ENCODE measurements at places on chromosomes 2 and 18. TPM values are rescaled to one million over a fixed set of nuclear protein-coding genes. Genes with fewer than 3 reads are reported as not detected.
A peak's percentile ranks its signal among the peaks of the same experiment; 100 is the strongest.

DNA sequence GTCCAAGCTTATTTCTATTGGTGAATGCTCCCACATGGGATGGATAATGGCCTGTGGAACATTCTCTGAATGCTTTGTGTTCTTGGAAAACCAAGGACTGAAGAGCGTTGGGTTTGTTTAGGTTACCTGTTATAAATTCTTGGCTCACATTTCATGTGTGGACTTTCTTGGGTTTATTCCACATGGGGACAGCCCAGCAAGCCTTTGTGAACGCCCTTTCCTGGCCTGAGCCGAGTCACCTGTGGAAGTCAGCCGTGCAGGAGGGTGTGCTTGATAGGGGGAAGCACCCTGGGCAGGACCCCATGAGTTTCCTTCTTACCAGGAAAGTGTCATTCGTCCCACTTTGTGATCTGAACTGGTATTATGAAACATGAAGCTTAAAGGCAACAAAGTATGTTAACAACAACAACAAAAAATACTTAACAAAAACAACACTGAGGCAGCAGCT is 4.1 kb downstream of the RAB31 start:
- H3K27me3 ChIP-seq = no peaks in the 10 kb centered on the region
- DNase-seq = no peak
- H3K27ac ChIP-seq = peak overlapping the region; percentile 26
- H3K36me3 ChIP-seq = no peaks in the 10 kb centered on the region
- H3K4me3 ChIP-seq = no peak overlapping the region

GRCh38 chr2:104344306-104344705 is 509.6 kb upstream of the POU3F3 start:
- H3K27ac ChIP-seq = no peak overlapping the region
- no peak overlapping the region for H3K4me3 ChIP-seq
- no peaks in the 10 kb centered on the region for H3K36me3 ChIP-seq
- H3K27me3 ChIP-seq = no peaks in the 10 kb centered on the region

The CCDC74B gene
- total RNA-seq = 2.7 TPM

- H3K36me3 ChIP-seq = peaks cover 12% of the 10 kb centered on the region
- H3K27me3 ChIP-seq = no peaks in the 10 kb centered on the region
- peak overlapping the region; percentile 95 for H3K4me3 ChIP-seq
- DNase-seq = peak; percentile 52
- peaks cover 17% of the 10 kb centered on the region for H3K4me1 ChIP-seq
Observed at GRCh38 chr2:27369471-27370025, 590 bp downstream of the EIF2B4 start.

- H3K4me1 ChIP-seq = no peaks in the 10 kb centered on the region
- H3K4me3 ChIP-seq = no peak overlapping the region
- no peaks in the 10 kb centered on the region for H3K27me3 ChIP-seq
- no peak for DNase-seq
- H3K27ac ChIP-seq = no peak overlapping the region
Observed at GRCh38 chr2:23414871-23415270, 29.9 kb downstream of the KLHL29 start.

The CNNM4 gene
- total RNA-seq = 12.1 TPM

GRCh38 chr2:239935789-239936758 is 89.1 kb downstream of the NDUFA10 start:
- no peak overlapping the region for H3K4me3 ChIP-seq
- H3K36me3 ChIP-seq = no peaks in the 10 kb centered on the region
- no peak overlapping the region for H3K27ac ChIP-seq
- no peaks in the 10 kb centered on the region for H3K4me1 ChIP-seq

DNA sequence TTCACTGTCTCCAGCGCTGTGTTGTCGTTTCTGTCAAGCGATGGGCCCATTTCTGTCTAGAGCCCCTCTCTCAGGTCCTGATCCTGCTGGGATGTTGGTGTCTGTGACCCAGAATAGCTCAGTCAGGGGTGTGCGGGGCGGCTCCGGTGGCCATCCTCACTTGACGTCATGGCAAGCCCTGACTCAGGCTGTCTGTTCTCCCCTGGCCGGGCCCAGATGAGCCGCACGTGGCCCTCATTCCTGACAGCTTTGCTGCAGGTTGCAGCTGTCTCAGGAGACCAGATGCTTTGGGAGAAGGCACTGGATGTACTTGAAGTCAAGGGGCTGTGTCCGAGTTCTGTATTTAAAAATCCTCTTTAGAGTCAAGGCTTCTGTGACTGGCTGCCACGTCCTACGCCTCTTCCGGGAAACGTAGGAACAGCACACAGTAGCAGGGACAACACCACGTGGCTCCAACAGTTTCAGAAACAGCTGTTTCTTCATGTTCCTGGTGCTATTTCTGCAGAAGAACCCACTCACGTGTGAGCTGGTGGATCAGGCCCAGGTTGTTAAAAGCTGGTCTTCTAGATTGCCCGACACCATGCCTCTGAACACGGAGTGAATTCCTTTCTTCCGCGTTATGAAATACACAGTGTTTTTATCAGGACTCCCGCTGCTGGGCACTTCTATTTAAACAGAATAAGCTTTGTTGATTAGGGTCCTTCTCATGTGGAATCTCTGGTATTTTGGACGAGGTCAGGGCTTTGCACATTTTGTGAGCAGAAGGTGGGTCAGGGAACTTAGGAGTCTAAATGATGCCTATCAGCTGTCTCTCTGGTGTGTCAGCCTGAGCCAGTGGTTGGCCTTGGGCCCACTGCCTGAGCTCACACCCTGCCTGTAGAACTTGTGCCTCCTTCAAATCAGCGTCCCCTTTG is 28.3 kb upstream of the NTSR2 start:
- no peak overlapping the region for H3K4me3 ChIP-seq
- H3K36me3 ChIP-seq = no peaks in the 10 kb centered on the region
- no peak for DNase-seq
- no peaks in the 10 kb centered on the region for H3K4me1 ChIP-seq

DNA sequence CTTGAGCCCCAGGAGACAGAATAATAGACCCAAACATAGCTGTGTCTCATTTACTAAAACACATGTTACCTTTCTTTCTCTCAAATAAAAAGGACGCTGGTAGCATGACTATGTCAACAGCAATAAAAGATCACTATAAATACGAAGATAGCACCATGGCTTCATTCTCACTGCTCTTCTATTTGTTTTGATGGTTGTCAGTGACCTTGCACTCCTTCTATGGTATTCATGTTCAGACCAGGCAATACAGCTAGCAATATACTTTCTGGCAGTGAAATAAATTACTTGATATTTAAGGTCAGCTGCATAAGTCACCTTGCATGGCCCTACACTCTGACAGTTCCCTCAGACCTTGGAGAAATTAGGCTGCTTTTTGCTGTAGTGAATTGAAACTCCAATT is 263.2 kb upstream of the CDH7 start:
- H3K4me3 ChIP-seq = no peak overlapping the region
- no peaks in the 10 kb centered on the region for H3K36me3 ChIP-seq
- H3K27me3 ChIP-seq = no peaks in the 10 kb centered on the region
- no peak for DNase-seq

DNA sequence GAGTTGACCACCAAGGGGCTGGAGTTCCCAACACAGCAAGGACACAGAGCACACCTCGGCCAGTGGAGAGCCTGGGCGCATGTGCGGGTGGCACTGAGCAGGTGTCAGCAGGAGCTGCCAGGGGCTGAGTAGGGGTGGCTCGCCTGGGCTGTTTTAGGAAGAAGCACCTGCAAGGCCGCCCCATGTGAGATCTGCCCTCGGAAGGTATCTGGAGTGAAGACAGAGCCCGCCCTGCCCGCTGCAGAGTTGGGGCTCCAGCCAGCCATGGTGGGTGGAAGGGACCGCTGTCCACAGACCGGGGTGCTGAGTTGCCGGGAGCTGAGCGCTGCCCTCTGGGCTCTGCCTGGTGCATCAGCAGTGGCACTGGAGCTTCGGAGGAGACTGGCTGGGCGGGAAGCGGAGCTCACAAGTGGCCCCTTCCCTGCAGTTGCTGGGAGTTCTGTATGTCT is 35.2 kb downstream of the MTERF4 start:
- H3K36me3 ChIP-seq = no peaks in the 10 kb centered on the region
- peaks cover 8% of the 10 kb centered on the region for H3K4me1 ChIP-seq
- no peak overlapping the region for H3K4me3 ChIP-seq
- no peak overlapping the region for H3K27ac ChIP-seq
- DNase-seq = peak; percentile 15
- H3K27me3 ChIP-seq = no peaks in the 10 kb centered on the region

DNA sequence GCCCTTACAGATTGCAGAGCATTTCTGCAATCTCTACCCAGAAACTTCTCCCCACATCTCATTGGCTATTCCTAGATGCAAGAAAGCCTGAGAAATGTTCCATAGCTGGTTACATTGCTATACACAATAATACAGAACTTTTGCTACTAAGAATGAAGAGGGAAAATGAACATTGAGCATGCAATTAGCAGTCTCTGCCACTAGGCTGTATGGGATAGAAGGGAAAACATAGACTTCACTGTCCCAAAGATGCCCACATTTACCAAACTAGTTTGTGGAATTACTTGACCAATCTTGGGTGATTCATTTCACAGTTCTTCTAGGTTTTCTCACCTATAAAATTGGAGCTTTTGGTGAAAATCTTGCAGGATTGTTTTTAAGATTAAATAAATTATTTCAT is 265.7 kb upstream of the NT5C1B start:
- no peaks in the 10 kb centered on the region for H3K36me3 ChIP-seq
- H3K27me3 ChIP-seq = no peaks in the 10 kb centered on the region
- H3K4me3 ChIP-seq = no peak overlapping the region
- no peaks in the 10 kb centered on the region for H3K4me1 ChIP-seq

The CHRND gene
- total RNA-seq = not detected

Data from breast epithelium (tissue), 4 donors.